ENCODE measurements at places on chromosomes 11 and 22.
A peak's percentile ranks its signal among the peaks of the same experiment; 100 is the strongest.

GRCh38 chr11:27233654-27234042 is 129.4 kb downstream of the CCDC34 start:
- no peak for DNase-seq

GRCh38 chr11:12963051-12963450 is 46.1 kb upstream of the RASSF10 start:
- no peak for DNase-seq

DNA sequence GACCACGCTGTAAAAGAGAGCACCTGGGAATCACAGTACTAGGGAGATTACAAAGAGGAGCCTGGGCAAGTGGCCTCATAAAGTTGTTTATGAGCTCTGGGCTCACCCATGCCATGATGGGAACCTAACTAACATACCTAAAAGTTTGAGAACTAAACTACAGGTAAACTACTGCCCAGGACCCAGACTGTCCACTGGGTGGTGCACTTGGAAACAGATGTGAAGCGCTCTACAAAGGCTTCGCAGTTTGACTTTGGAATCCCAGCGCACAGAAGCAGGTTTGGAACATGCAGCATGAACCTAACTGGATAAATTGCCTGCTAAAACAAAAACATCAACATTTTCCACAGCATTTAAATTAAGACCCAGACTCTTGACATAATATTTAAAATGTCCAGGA is 418.6 kb downstream of the FAM181B start:
- no peak for DNase-seq

DNA sequence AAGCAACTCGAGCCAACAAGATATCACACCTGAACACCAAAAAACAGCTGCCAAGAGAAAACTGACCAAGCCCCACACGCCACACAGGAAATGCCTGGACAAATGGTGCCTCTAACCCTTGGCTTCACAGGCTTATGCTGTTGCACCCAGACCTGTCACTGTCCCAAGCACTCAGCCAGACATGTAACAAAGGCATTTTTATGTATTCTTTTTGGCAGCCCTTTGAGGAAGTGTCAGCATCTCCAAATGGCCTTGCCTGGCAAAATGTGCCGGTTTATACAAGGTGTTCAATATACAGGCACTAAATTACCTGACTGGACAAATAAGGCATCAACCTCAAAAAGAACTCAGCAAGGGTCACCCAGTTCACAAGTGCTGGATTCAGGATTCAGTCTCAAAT is 6.1 kb downstream of the HDHD5 start:
- no peak for DNase-seq

GRCh38 chr22:49829044-49829853 is 1.6 kb upstream of the BRD1 start:
- DNase-seq: no peak

DNA sequence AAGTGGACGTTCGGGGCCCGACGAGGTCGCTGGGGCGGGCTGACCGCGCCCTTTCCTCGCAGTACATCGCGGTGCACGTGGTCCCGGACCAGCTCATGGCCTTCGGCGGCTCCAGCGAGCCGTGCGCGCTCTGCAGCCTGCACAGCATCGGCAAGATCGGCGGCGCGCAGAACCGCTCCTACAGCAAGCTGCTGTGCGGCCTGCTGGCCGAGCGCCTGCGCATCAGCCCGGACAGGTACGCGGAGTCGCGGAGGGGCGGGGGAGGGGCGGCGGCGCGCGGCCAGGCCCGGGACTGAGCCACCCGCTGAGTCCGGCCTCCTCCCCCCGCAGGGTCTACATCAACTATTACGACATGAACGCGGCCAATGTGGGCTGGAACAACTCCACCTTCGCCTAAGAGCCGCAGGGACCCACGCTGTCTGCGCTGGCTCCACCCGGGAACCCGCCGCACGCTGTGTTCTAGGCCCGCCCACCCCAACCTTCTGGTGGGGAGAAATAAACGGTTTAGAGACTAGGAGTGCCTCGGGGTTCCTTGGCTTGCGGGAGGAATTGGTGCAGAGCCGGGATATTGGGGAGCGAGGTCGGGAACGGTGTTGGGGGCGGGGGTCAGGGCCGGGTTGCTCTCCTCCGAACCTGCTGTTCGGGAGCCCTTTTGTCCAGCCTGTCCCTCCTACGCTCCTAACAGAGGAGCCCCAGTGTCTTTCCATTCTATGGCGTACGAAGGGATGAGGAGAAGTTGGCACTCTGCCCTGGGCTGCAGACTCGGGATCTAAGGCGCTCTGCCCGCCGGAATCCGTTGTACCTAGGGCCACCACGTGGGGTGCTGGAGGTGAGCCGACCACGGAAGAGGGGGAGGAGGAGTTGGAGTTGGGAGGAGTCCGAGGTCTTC is 771 bp downstream of the MIF start:
- DNase-seq: peak; percentile 53

All from NCI-H510A (cell line).